GM23248 (cell line): ENCODE measurements at places on chromosomes 5 and 9. TPM values are rescaled to one million over a fixed set of nuclear protein-coding genes. Genes with fewer than 3 reads are reported as not detected.
A peak's percentile ranks its signal among the peaks of the same experiment; 100 is the strongest.

- no peaks in the 10 kb centered on the region for H3K27me3 ChIP-seq
- H3K4me3 ChIP-seq, result no peak overlapping the region
- H3K27ac ChIP-seq, result no peak overlapping the region
- H3K4me1 ChIP-seq, result peaks cover 19% of the 10 kb centered on the region
- no peaks in the 10 kb centered on the region for H3K36me3 ChIP-seq
Measured at GRCh38 chr5:160469156-160470144, 47.8 kb downstream of the PTTG1 start.

DNA sequence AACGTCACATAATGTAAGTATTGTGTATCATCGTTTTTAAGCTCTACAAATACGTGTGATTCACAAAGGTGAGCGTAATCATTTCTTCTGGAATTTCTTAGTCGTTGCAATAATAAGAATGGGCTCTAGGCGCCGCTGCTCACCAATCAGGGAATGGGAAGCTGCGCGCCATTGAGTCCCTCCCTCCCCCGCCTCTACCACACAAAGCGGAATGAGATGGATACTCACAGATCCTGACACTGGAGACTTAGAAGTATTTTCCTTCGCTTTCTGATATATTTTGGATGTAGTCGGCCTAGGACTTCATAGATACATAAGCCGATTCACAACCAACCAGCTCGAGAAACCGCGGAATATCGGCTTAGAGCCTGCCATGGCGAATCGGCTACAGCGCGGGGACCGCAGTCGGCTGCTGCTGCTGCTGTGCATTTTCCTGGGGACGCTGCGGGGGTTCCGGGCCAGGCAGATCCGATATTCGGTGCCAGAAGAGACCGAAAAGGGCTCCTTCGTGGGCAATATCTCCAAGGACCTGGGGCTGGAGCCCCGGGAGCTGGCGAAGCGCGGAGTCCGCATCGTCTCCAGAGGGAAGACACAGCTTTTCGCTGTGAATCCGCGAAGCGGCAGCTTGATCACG, at the start of gene PCDHGA11:
Gene PCDHGA11, plus strand, starts transcription at position 197 of the 634 bp plus-strand sequence. Its CDS starts 177 bp downstream, at position 374.
- peak within 1 kb of the TSS; percentile 80 for H3K4me3 ChIP-seq
- peak; percentile 88 for DNase-seq
- peak within 1 kb of the TSS; percentile 65 for H3K27ac ChIP-seq
- 0 out of 2 replicates have a peak, but pooled peaks cover 3% of the 10 kb centered on the region for H3K36me3 ChIP-seq
- H3K4me1 ChIP-seq, result peaks cover 20% of the 10 kb centered on the region; the same call in 1 of the 2 replicates

C5orf58 gene
- not detected in 2 replicates for total RNA-seq

- no peak overlapping the region for H3K4me3 ChIP-seq
- no peak overlapping the region for H3K27ac ChIP-seq
- no peaks in the 10 kb centered on the region for H3K27me3 ChIP-seq
- peak; percentile 13 for DNase-seq
- H3K4me1 ChIP-seq, result no peaks in the 10 kb centered on the region
- H3K36me3 ChIP-seq, result no peaks in the 10 kb centered on the region
Measured at GRCh38 chr9:28503573-28503972, 930.3 kb upstream of the C9orf72 start.

RAD17 gene
- 15.8 and 27.8 TPM in 2 replicates for total RNA-seq

ADAMTS2 gene
- total RNA-seq, result 132 and 141 TPM in 2 replicates

DNA sequence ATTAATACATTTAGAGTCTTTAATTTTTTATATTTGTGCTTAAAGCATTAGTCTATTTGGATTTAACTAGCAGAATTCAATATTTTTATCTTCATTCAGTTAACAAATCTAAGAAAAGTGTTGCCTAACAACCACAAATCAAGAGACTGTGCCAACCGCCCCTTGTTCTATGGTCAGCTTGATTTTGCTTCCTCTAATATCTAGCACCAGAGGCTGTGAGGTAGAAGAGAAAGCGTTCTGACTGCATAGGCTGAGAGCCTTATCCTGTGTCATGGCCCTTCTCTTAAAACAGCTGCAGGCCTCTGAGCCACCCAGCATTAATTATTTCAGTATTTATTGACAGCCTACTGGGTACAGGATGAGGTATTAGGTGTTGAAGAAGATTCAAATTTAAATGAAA, 693.0 kb upstream of the CDH6 start:
- no peak overlapping the region for H3K4me3 ChIP-seq
- DNase-seq, result no peak
- no peaks in the 10 kb centered on the region for H3K4me1 ChIP-seq
- no peaks in the 10 kb centered on the region for H3K36me3 ChIP-seq

BARHL1 gene
- not detected in 2 replicates for total RNA-seq

GRCh38 chr9:76571288-76571687, 112.3 kb downstream of the GCNT1 start:
- H3K4me3 ChIP-seq, result peak overlapping the region; percentile 80
- peak overlapping the region; percentile 56 for H3K27ac ChIP-seq
- DNase-seq, result peak; percentile 57
- no peaks in the 10 kb centered on the region for H3K27me3 ChIP-seq
- no peaks in the 10 kb centered on the region for H3K36me3 ChIP-seq

GNA14 gene
- total RNA-seq, result 0.11 TPM in 1 of 2 replicates, not detected in the other

- no peaks in the 10 kb centered on the region for H3K36me3 ChIP-seq
- DNase-seq, result peak; percentile 85
- H3K27ac ChIP-seq, result no peak within 1 kb of the TSS
- H3K4me1 ChIP-seq, result peaks cover 41% of the 10 kb centered on the region
- no peaks in the 10 kb centered on the region for H3K27me3 ChIP-seq
- peak within 1 kb of the TSS; percentile 76 for H3K4me3 ChIP-seq
Measured at GRCh38 chr5:76818844-76819831, at the start of gene F2RL1. TSS of gene F2RL1 (plus strand) at chr5:76819030. CDS start at chr5:76819183, 153 bp downstream.

DNA sequence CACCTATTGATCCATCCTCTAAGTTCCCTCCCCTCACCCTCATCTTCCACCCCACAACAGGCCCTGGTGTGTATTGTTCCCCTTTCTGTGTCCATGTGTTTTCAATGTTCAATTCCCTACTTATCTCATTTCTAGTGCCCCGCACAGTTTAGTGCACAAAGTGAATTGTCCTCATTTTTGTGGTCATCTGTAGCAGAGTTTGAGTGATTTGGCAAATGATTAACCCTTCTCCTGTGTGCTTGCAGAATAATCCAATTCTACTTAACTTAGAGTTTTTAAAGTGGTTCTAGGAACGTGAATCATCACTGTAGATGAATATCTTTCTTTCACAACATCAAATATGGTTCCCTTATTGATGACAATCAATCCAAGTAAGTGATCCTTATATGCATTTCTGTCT, 6.3 kb upstream of the HAPLN1 start:
- H3K4me1 ChIP-seq, result peaks cover 14% of the 10 kb centered on the region
- H3K4me3 ChIP-seq, result no peak overlapping the region
- H3K27me3 ChIP-seq, result no peaks in the 10 kb centered on the region

GRCh38 chr9:134215699-134216448, 51.5 kb upstream of the RNU6ATAC start:
- no peaks in the 10 kb centered on the region for H3K27me3 ChIP-seq
- H3K27ac ChIP-seq, result no peak overlapping the region
- no peak for DNase-seq
- H3K4me1 ChIP-seq, result no peaks in the 10 kb centered on the region
- no peaks in the 10 kb centered on the region for H3K36me3 ChIP-seq

CCDC187 gene
- total RNA-seq, result not detected in 2 replicates
